ENCODE measurements at places on chromosomes 2 and 18. TPM values are rescaled to one million over a fixed set of nuclear protein-coding genes. Genes with fewer than 3 reads are reported as not detected.

The NMUR1 gene
- total RNA-seq = 0.06 TPM

The CNTNAP5 gene
- not detected for total RNA-seq

The AQP12B gene
- not detected for total RNA-seq

The FOXI3 gene
- total RNA-seq = not detected

GRCh38 chr2:52238782-52239181 is 1206.8 kb upstream of the NRXN1 start:
- no peaks in the 10 kb centered on the region for H3K36me3 ChIP-seq
- H3K27me3 ChIP-seq = no peaks in the 10 kb centered on the region
- H3K4me1 ChIP-seq = no peaks in the 10 kb centered on the region
- no peak for DNase-seq

DNA sequence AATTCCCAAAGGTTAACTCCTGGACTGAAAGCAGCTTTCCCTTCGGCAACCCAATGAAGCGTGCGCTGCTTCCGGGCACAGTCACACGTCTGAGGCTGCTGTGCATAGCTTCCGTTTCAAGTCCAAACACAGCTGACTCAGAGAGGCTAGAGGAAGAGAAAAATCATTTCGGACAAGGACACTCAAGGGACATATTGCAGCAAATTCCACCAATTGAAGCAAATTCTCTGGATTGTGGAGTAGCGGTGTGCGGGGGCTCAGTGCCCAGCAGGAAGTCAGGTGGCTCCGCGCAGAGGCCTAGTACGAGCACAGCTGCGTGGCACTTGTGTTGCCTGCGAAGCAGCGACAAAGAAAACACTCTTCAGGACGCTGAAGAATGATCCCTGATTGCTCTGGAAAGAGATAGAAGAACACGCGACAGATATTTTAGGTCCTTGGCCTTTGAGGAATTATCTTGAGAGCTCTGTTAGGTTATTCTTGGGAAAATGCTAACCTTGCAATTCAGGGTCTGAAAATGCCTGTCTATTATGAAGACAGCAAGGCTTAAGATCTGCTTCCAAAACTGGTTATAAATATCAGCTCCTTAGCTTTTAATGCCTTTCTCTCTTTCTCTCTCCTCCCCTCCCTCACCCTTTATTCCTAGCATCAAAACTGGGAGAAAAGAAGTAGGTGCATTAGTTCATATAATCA is 352.6 kb upstream of the DLGAP1 start:
- H3K36me3 ChIP-seq = no peaks in the 10 kb centered on the region
- H3K27me3 ChIP-seq = no peaks in the 10 kb centered on the region
- H3K27ac ChIP-seq = no peak overlapping the region
- H3K4me1 ChIP-seq = no peaks in the 10 kb centered on the region

- no peaks in the 10 kb centered on the region for H3K27me3 ChIP-seq
- DNase-seq = no peak
- H3K4me1 ChIP-seq = no peaks in the 10 kb centered on the region
- no peak overlapping the region for H3K4me3 ChIP-seq
- H3K27ac ChIP-seq = no peak overlapping the region
- H3K36me3 ChIP-seq = no peaks in the 10 kb centered on the region
Observed at GRCh38 chr2:83058683-83059082, 1400.4 kb downstream of the SUCLG1 start.
